ENCODE measurements at places on chromosomes 11 and 22.

GRCh38 chr11:132670921-132671675, 861.2 kb downstream of the OPCML start:
- DNase-seq, result no peak

- no peak for DNase-seq
Measured at GRCh38 chr11:65133724-65134123, 595 bp downstream of the SYVN1 start.

- no peak for DNase-seq
Measured at GRCh38 chr11:6268820-6269219, 9.2 kb downstream of the CCKBR start.

GRCh38 chr11:121763526-121763925, 310.8 kb upstream of the SORL1-AS1 start:
- no peak for DNase-seq

DNA sequence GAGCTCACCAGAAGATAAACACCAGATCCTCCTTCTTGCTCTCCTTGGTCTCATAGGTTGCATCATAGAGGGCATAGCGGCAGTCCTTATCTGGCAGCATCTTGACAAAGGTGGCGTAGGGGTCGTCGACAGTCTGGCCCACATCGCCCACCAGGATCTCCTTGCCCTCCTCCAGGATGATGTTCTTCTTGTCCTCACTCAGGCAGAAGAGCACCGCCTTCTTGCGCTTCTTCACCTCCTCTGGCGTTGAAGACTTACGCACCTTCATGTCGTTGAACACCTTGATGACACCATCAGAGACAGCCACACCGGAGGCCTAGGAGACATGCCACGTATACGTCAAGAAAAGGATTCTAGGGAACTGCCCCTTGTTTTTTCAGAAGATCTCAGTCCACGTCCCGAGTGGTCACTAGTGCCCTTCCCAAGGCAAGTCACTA, 2.0 kb downstream of the CFL1 start:
- no peak for DNase-seq

DNA sequence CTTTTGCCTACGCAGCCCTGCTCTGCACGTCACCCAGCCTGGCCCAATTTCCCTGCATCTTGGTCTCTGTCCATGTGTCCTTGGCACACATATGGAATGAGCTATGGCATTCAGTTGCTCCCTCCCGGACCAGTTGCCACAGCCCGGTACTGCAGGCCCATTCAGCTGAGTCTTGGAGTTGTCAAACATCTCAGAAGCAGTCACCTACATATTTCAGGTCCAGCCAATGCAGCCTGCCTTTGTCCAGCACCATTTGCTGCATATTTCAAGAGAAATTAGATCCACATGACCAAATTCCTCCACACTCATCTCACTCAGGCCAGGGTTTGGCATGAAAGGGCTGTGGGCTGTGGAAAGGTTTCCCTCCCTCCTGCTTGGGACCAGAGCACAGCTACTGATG, 76.8 kb downstream of the MN1 start:
- DNase-seq, result no peak

- DNase-seq, result no peak
Measured at GRCh38 chr11:61691380-61692156, 11.4 kb downstream of the DAGLA start.

DNA sequence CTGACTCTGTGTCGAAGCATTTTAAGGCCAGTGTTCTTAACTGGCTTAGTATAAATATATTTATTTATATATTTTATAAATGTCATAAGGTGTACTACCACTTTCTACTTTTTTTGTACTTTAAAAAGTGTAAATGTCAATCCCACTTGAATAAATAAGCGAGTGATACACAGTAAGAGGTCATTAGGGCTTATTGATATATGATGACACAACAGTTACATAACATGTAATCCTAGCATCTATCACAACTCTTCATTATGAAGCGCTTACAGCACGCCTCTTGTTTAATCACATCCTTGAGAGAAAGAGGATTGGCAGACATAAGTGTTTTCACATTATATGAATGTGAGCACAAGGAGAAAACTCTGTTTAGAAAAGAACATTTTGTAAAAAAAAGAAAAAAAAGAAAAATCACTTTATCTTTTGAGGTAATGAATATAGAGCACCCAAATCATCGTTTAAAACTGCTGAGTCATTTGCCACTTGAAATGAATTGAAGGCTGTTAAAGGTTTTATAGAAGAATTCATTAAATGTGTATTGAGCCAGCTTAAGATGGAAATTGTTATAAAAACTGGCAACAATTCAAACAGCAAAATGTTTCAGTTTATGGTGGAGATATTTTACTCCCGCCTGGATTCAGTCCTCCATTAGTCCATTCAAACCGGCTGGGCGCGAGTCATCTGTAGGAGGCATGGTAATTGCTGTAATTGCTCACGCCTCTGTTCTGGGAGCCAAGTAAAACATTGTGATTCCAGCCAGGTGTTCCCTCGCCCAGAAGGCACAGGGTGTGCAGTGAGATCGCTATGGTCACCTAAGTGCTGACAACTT, 627.3 kb upstream of the KIRREL3 start:
- no peak for DNase-seq

GRCh38 chr11:105824457-105825013, 197.5 kb downstream of the MSANTD4 start:
- no peak for DNase-seq
